ENCODE measurements at places on chromosomes 12 and 14.

DNA sequence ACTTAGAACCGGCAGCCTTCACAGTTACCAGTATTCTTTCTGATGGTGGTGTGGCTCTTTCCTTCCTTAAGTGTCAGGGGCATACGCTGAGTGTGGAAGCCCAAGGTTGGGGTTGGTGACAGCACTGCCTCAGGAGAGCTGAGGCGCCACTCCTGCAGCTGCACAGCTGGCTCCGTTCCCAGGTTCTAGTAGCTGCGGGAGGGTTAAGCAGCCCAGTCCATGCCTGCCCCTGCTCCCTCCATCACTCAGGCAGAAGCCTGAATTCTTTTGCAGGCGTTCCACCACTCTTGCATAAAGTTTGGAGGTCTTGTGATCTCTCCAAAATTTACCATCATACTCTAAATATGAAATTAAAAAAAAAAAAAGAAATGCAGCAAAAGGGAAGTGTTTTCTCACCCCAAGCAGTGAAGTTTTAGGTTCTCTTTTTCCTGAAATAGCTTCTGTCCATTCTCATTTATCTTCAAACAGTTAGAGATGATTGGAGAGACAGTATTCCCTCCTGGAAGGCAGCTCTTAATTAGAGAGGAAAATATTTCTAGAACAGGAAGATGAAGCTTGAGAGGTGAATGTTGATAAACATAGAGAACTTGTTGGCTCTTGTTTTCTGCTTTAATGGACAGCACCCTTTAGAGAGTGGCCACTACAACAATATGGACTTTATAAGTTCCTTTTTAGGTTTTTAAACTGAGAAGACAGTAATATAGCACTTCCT lies 136.1 kb downstream of the FGD4 start:
- no peak for DNase-seq

DNA sequence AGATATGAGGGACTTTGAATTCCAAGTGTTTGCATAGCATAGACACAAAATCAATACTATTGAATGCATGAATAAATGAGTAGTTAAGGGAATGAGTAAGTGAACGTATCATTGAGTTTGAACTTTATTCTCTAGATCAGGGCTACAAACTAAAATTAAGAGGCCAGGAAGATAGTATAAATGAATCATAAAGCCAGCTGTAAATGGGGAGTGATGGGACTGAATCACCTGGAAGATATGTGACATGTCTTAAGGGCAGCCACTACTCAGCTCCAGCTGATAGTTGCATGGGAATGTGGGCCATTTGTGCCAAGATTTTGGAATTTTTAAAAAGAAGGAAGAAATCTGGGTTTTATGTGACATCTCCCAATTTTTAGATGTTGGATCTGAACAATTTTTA lies 229.9 kb downstream of the AKAP6 start:
- DNase-seq, result no peak

- no peak for DNase-seq
Measured at GRCh38 chr12:238116-238515, 24.2 kb upstream of the SLC6A12 start.

- no peak for DNase-seq
Measured at GRCh38 chr12:3885277-3886094, 12.3 kb upstream of the PARP11 start.

- no peak for DNase-seq
Measured at GRCh38 chr12:52147367-52147963, 44.3 kb downstream of the KRT80 start.

DNA sequence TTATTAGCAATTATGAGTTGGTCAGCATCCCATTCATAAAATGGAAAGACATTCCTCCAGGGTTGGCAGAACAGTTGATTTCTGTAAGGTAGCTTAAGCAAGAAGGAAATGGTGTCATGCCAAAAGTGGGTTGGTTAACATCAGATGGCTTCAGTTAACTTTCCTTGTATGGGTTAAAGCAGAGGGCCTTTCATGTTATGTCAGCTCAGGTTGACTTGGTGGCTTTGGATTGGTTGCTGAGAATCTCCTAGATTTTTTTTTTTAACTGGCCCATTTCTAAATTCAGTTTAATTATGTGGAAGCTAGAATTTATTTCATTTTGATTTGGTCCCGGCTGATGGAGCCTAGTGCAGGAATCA lies 87.8 kb downstream of the BBS10 start:
- no peak for DNase-seq

DNA sequence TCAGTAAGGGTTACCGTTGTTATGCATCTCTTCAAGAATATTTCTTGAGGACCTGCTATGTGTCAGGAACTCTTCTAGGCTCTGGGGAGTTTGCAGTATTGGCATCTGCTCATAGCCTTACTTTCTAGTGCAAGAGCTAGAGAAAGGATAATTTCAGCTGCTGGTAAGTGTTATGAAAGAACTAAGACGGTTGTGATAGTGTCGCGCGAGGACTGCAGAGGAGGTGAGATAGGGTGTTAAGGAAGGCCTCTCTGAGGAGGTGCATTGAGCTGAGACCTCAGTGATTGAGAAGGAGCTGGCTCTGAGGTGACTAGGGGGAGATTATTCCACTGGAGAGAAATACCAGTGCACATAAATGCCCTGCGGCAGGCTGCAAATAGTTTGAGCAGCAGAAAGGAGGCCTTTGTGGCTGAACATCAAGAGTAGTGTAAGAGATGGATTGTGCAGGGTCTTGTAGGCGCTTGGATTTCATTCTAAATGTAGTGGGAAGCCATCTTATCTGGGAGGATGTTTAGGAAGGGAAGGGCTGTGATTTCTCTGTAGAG lies 824 bp downstream of the DDX55 start:
- no peak for DNase-seq

DNA sequence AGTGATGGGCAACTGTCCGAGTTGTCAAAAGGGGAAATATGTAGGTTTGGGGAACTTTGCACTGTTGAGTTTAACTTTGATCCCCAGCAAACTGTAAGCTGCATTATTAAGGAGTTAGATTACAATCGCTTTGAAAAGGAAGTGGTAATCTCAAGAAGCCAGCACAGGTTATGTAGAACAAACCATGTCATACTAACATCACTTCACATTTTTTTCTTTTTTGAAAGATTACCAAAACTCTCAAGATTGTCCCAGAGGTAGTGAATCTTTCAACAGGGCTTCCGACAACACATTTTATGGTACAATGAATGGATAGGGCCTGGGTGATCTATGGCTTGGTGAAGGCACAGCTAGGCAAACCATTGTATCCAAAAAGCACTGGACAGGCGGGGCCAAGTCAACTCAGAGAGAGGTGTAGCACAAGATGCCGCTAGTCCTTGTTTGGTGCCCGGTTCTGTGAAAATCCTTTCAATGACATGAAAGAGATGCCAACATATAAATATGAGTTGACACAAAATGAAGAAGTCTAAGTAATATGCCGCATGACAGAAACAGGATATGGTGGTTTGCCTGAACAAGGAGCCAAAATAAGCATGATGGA lies 24.3 kb upstream of the PARP11 start:
- DNase-seq, result no peak

GRCh38 chr12:113063396-113064350 lies 7.1 kb downstream of the DTX1 start:
- no peak for DNase-seq

DNA sequence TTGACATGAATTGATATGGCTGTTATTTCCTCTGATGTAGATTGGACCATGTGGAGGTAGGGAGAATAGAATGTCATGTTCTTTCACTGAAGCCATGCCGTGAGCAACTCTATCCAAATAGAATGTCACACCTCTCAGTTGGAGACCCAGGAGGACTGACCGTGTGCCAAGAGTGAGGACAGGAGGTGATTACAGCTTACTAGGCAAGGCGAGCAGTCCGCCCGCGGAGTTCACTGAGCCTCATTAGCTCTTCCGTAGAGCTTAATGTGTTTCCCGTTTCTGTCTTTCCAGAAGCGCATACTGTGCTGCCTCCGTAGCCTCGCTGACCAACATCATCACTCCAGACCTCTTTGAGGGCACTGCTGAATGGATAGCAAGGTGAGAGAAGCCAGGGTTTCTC lies 45.6 kb downstream of the FNTB start:
- DNase-seq, result no peak

DNA sequence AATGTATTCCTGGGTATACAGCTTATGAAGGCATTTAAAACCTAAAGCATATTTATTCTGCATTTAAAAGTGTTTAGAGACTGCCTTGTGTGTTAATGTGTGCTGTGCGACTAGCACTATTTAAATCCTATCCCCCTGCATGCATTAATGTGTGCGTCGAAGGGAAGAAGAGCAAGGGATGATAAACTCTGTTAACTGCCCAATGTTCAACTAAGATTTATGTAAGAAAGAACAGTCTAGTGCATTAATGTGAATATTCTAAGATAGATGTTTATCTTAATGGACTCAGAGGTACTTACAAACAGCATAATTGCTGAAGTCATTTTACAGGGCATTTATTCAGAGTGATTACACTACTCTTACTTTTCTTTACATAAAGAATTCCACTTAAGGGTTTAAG lies 424.8 kb downstream of the DIO2 start:
- DNase-seq, result no peak

- no peak for DNase-seq
Measured at GRCh38 chr12:99142651-99143050, 497.6 kb downstream of the APAF1 start.

DNA sequence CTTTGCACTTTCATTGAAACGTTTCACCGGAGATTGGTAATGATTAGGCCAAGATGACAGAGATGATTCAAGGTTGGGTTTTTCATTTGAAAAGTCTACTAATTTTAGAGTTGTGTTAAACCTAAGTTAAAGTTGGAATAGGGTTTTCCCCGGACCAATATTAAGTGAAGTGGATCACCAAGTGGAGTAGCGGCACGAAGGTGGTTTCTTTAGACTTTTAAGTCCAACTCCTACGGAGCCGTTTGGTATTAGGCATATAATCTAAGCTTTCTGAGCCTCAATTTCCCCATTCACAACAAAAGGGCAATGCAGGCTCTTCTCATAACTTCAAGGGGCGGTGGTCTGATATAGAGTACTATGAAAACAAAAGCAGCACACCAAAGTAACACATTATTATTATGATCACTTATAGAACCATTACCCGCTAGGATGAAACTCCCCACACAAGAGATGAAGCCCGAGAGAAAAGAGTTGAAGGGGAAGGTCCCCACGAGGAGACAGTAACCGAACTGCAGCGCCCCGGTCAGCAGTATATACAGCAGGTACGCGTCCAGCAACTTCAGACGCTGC lies 413 bp downstream of the DAD1 start:
- no peak for DNase-seq

DNA sequence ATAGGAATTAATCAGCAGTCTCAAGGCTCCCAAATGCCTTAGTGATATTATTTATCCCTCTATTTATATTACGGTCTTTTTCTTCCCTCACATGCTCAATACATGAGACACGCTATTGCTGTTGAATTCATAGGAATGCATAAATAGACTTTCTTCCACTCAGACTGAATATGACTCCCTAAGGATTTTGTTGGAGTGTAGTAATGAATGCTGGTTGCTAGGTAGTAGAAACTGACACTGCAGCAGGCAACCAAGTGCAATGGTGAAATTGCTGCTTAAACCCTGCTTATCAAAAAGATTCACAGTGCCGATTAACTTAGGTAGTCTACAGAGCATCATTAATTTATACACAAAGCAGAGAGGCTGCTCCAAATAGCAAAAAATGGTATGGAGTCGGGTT lies 168.2 kb downstream of the KCNC2 start:
- DNase-seq, result no peak

- no peak for DNase-seq
Measured at GRCh38 chr14:51507906-51508511, 143.7 kb upstream of the FRMD6 start.

- no peak for DNase-seq
Measured at GRCh38 chr12:108403952-108404351, 64.8 kb upstream of the CMKLR1 start.

DNA sequence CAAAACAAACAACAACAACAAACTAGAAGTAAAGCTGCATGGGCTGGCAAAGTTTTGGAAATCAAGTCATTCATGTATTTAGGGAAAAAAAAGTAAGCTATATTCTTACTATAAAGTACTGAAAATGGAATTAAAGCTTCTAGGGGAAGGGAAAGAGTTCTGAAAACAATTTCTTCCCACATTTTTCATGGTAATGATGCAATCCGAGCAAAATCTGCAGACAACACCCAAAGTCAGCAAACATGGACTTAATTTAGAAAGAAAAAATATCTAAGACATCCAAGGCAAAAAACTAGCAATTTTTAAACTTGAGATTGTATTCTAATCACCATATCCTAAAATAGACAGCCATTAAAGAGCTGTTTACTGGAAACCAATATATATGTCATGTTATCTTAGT lies 86.3 kb downstream of the LRP6 start:
- DNase-seq, result no peak

DNA sequence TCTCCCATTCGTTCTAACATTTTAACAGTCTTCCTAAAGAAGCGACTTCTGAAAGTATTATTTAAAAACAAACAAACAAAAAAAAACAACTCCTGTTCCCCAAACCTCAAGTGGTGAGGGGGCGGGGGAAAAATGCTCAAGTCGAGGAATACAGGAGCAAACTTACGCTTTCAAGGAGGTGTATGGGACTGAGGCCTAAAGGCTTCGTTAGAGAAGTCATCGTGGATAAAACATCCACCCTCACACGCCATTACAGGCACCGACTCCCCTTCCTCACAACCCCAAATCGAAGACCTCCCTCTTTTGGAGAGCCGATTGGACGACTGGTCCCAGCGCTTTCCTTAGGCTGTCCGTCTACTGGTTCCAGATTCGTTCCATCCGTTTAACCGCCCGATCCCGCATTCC lies 693 bp downstream of the CBX5 start:
- DNase-seq, result no peak

GRCh38 chr12:38586789-38587188 lies 270.2 kb downstream of the ALG10B start:
- no peak for DNase-seq

DNA sequence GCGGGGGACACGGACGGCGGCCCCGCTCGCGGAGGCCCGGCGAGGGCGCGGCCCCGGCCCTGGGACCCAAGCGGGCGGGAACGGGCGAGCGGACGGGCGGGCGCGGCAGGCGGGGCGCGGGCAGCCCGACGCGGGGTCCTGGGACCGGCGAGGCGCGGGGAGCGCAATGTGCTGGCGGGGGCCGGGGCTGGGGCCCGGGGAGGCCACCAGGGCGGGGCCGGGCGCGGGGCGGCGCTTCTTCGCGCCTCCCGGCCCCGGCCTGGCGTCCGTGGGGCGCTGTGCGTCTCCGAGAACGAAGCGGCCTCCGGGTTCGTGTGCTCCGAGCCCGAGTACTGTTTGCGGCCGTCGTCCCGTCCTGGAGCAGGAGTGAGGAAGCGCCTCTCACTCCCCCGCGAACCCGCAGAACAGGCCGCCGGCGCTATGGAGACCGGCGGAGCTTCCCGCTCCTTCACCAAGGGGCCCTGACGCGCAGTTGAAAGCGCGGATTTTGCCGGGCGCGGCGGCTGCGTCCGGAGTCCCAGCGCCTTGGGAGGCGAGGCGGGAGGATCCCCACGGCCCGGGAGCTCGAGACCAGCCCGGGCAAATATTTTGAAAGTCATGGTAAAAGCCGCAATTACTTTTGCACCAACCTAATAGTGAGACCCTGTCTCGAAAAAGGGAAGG lies 420 bp upstream of the ANKLE2 start:
- DNase-seq, result peak; percentile 43

DNA sequence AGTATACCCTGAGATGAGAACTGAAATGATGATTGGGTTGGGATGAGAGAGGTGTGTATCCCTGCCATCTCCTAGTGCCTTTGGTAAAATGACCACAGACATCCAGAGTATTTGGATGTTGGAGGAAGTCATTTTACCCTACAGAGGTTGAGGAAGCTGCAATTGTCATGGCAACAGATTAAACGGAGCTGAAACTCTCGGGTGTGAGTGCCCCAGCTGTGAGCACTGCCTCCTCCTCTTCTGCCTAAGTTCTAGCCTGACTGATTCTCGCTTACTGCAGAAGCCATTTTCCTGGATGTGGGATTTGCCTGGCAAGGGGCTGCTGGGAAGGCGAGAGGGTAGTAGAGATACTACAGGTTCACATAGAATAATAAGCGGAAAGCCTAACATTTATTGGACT lies 10.3 kb upstream of the PPP4R4 start:
- no peak for DNase-seq
